ENCODE measurements at places on chromosomes 1 and 21.

DNA sequence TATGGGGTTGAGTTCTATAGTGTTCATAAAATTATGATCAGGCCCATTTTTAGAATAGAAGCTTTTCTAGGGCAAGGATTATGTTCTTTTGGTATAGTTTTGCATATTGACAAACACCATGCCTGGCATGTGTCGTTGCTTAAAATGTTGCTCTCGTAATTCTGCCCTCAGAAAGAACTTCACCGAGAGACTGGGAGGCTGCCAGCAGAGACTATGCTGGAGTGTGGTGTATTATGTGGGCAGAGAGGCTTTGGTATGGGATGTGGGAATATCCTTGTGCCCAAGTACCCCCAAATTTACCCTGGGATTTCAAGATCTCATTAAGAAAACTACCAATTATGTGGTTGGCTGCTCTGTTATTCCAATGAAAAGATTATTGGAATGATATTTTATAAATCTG is 27.9 kb downstream of the PGM1 start:
- DNase-seq: no peak

DNA sequence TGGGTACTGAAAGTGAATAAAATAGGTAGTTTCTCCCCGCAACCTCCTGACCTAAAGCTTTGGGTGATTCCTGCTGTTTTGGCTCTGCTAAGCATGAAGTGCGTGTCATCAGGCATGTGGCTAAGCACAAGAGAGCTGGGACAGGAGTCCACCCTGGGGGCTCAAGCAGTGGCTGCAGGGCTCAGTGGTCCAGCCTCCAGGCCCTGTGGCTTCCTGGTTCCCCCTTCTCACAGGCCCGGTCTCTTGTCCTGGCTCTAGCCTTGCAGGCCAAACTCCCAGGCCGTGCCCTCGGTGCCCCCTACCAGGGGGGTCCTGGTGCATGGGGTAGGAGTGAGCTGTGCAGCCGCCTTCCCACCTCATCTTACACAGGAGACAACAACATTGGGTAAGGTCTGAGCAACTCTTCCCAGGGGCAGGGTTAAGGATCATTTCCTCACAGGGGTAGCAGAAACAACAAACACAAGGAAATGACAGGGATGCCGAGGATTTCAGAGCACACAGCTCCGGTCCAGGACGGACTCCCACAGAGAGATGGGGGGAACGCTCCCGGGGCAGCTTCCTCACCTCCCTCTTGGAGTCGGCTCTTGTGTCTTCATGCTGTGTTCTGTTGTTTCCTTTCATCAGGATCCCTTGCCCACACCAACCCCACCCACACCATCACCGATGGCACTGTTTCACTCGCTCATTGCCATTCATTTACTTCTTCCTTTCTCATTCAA is 19.8 kb upstream of the SLC2A1 start:
- DNase-seq: no peak

GRCh38 chr1:63269571-63269970 is 52.8 kb upstream of the FOXD3 start:
- no peak for DNase-seq

GRCh38 chr1:33244143-33244808 is 12.0 kb upstream of the ZNF362 start:
- DNase-seq: no peak

GRCh38 chr1:200558866-200559459 is 61.6 kb downstream of the KIF14 start:
- DNase-seq: no peak

GRCh38 chr1:119827010-119827409 is 15.8 kb upstream of the REG4 start:
- no peak for DNase-seq

DNA sequence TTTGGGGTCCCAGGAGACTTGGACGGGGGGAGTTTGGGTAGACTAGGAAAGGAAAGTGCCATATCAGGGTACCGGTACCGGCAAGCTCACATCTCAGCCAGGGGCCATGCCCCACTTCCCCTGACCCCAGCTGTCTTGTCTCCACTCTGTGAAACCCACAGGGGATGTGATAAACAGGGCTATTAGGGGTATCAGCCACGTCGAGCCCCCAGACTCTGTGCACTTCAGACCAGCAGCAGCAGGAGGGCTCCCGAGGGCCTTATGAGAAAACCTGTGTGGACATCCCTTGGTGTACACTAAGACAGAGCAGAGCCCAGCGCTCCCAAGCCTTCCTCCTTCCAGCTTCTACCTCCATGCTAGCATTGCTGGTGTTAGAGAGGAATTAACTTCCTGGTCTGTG is 46.3 kb downstream of the TNNT2 start:
- no peak for DNase-seq

- no peak for DNase-seq
These were observed 1.4 kb downstream of the ZNF697 start for GRCh38 chr1:119646521-119647227.

GRCh38 chr1:214224611-214225354 is 56.2 kb upstream of the SMYD2 start:
- no peak for DNase-seq

- DNase-seq: no peak
These were observed 5.5 kb upstream of the OLFML2B start for GRCh38 chr1:162029157-162029556.

DNA sequence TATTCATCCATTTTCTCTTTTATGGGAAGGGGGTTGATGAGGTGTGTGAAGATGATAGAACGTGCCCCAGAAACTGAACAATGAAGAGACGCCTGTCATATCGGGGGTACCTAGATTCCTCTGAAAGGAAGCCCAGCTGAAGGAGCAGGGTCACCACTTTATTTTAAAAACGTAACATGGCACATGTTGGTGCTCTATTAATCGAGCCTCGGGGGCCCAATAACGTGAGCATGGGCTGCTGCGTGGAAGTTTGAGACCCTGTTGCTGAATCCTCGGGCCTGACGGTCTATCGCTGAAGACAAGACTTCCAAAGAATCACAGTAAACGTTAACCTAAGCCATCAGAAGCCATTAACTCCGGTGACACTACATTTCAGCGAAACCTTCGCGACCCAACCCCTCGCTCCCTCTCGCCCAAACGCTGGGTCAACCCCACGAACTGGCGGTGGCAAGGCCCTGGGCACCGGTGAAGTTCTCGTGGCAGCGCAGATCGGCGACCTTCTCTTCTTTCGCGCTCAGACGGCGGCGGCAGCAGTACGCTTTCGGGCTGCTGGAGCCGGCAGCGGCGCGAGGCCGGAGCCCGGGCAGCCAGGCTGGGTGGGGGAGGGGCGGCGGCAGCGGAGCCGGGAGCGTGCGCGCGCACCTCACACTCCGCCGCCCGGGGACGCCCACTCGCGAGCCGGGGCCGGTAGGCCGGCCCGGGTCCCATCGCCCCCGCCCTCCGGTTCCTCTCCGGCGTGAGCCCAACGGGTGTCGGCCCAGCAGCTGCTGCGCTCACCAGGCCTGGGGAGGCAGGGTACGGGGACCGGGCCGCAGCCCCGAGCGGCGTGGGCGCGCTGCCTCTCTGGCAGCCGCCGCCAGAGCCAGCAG is 838 bp upstream of the MAN1A2 start:
- DNase-seq: peak; percentile 51

DNA sequence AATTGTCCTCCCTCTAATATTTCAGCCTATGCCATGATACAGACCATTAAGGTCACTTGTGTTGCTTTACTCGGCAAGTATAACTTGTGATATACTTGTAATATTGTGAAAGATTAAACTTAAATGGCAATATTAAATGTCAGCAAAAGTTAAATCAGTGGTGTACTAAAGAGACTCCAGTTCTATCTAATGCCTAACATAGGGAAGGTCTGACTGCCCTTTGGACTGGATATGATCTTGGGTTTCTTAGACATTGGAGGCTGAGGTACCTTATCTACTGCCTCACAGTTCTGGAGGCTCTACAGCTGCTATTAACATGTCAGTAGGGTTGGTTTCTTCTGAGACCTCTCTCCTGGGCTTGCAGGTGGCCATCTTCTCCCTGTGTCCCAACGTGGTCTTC is 89.9 kb downstream of the MT1HL1 start:
- no peak for DNase-seq

DNA sequence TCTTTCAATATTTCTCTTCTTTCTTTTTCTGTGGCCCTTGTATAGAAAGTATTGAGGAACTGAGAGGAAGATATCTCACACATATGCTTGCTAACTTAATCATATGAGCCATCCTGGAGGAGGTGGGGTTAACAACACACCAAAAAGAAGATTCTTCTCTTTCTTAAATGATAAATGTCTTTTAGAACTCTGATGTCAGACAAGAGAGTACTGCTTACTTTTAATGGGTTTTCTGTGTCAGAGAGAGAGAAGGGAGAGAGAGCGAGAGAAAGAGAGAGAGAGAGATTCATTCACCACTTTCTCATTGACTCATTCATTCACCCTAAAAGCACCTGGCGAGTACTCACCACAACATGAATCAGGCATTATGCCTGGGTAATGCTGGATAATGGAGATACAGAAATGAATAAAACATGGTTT is 250.3 kb upstream of the SGIP1 start:
- no peak for DNase-seq

DNA sequence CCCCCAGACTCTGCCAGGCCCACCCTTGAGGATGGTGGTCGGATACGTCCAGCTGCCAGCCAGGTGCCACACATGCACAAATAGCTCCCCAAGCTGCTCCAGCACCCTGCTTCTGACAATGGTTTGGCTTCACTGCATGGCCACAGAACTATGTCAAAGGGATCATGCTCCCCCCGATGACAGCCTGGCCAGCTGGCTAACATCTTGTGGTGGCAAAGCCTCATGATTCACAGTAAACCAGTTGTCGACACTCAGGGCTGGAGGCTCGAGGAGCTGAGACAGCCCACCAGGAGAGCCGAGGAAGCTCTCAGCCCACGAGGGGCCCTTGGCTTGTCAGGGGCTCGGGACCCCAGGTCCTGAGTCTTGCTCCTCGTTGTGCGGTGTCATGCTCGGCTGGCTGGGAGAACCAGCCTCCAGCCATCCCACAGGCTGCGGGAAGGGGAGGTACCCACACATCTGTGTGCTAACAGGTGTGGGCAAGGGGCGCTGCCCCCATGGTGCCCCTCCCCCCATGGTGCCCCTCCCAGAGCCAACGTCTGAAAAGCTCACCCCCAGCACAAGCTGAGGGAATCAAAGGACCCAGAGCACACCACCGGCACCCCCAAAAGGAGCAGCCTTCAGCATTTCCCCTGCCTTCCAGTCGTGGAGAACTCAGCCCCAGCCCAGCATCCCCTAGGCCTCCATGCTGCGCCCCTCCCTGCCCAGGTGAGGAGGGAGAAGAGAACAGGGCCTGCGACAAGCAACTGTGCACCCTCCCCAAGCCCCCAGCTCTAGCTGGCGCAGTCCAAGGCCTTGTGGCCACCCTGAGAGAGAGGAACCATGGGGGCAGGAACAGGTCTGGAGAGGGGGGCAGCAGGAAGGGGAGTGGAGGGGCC is 41.2 kb downstream of the KIF21B start:
- DNase-seq: no peak

- DNase-seq: no peak
These were observed 2.7 kb downstream of the CFAP57 start for GRCh38 chr1:43174873-43175272.

DNA sequence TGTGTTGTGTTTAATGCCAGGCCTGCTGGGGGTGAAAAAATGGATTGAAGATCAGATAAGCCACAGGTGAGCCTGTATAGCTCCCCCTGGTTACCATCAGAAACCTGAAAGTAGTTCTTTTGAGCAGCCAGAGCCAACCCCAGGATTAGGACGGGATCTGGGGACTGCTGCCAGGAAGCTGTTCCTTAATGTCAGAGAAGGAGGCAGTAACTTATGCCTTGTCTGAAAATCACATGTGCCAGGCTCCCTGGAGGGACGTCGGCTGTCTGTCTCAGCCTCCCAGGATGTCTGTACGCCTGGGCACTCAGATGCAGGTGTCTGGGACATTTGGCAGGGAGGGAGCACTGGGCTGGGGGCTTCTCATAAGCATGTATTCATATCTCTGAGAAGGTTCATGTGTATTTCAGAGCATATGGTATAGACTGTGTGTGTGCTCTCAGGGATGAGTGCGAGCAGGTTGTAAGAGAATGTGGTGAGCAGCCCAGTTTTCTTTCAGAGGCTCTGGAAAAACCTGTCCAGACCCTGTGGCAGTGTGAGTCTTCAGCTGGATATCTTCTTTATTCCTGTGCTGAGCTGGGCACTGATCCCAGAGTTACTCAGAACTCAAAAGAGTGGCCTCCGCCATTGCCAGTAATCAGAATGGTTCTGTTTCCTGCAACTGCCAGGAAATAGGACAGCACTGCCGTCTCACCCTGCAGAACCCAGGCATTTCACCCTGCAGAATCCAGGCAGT is 2.8 kb downstream of the FAM43B start:
- no peak for DNase-seq

DNA sequence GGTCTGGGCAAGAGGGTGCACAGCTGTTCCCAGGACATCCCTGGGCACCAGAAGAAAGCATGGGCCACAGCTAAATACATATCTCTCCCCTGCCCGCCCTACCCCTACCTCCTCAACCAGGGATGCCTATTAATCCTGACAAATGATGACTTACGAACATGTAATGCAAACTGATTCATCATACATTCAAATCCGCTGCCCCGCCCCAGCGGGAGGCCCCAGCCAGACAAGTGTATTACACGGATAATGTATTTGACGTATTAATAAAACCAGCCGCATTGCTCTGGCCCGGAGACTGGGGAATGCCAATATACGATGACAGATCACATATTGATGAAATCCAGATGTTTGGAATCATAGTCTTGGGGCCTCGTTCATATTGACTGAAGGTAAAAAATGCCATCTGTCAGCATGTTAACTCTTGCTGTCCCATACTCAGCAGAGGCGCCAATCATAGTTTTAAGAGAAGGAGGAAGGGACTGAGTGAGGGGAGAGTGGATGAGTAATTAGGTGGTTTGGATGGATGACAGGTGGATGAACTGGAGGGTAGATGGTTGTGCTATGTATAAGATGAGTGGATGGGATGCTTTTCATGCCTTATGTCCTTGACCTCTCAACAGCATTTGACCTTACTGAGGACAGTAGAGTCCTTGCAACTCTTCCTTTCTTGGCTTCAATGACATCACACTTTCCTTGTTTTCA is 68.2 kb downstream of the TMEM53 start:
- DNase-seq: no peak

DNA sequence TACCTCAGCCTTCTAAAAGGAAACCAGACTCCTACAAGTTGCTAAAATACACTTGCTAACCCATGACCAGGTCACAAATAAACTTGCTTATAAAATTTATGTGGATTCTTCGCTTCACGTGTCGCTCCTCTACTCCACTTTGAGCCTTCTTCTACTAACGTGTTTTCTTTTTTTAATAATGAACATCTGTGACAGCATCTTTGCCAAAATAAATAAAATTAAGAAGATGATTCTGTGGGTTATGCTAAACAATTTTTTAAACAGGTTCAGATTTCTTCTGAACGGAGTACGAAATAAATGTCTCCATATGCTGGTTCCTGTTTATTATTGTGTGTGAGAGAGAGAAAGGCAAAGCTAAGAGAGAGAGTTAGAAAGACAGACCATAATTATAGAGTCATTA is 735.8 kb downstream of the LTN1 start:
- no peak for DNase-seq

GRCh38 chr1:231670755-231671154 is 44.2 kb downstream of the DISC1 start:
- no peak for DNase-seq
